ENCODE measurements at places on chromosomes 7 and 10.

DNA sequence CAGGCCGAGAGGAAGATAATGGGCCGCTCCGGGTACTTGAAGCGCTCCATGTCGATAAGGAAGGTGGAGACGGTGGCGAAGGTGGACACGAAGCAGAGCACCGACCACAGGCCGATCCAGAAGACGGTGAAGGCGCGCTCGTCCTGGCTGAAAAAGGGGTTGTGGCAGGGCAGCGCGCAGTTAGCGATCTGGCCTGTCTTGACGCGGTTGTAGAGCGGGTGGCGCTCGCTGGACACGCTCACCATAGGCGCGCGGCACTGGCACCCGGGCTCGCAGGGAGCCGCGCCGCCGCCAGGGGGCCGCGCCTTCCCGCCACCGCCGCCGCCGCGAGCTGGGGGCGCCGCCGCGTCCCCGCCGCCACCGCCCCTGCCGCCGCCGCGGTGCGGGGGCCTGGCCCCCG is 1.6 kb downstream of the FZD8 start:
- DNase-seq: peak; percentile 68

GRCh38 chr10:16811765-16812164 is 5.5 kb downstream of the RSU1 start:
- DNase-seq: no peak

GRCh38 chr7:66741710-66742049 is 1.1 kb downstream of the RABGEF1 start:
- DNase-seq: no peak

- DNase-seq: no peak
These were observed 210.7 kb upstream of the PPP2R2D start for GRCh38 chr10:131689954-131690757.

DNA sequence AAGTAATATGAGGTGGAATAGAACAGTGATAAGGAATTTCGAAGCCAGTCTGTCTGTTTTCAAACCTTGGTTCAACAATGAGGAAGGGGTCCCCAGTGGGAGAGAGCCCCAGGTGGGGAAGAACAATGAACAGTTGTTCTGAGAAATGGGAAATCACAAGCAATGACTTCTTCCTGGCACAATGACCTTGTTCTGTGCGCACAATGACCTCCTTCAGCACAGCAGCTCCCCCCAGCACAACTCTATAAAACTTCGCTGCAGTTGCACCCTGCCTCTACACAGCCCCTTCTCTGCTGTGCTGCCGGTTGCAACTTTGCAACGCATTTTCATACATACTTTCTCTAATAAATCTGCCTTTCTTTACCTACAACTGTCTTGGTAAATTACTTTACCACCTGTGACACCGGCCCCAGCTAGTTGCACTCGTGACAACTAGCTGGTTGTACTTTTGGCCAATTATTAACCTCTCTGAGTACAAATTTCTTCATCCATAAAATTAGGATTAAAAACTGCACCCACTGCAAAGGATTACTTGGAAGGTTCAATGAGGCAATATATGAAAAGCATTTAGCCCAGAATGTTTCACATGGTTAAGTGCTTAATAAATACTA is 40.5 kb downstream of the ASB4 start:
- DNase-seq: no peak

- no peak for DNase-seq
These were observed 36.2 kb downstream of the SYPL1 start for GRCh38 chr7:106075937-106076336.

DNA sequence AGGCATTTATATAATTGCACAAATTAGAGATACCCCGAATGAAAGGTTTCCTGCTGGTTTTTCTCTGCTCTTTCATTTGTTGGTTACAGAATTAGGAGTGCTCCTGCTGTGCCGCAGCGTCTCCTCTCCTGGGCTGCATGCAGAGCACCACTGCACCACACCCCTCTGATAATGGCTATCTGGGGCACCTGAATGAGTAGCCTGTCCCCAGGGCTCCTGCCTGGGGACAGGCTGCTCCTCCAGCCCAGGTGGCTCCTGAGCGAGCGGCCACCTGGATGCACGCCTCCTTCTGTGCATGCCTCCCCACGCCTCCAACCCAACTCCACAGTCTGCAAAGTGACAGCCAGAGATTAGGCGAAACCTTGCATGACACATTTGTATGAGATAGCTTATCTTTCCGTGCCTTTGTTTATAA is 242.6 kb upstream of the FZD8 start:
- no peak for DNase-seq

DNA sequence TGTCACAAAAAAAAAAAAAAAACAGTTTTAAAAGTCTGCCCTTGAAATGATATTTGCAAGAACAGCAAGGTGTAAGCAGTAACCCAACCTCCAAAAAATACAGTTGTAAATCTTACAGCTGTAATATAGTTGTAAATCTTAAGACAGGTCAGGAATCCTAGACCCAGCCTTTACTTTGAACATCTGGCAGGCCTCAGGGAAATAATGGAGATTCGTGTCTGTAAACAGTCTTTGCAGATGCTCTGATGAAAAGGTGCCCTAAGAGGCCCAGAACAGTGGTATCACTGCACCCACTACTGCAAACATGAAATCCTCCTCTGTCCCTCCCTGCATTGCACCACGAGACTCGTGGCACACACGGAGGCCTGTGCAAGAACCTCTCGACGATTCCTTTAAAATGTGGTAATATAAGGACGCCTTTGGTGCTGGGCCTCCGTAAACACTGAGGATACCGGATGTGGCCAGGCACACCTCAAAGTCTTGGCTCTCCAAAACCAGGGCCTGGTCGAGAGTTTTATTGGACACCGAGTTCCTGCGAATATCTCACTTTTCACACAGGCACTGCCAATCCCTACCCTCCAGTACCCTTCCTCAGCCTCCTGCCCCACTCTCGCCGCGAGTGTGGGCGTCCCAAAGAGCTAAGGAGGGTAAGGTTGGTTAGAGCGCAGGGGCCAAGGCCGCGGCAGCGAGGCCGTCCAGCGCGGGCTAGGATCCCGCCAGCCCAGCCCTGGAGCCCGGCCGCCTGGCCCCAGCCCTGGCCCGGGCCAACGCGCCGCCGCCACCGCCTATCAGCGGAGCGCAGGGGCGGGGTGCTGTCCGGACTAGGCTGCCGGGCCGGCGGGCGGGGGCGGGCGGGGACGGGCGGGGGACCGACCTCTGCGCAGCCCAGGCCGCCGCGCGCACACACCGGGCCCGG is at the start of gene REEP3:
Gene REEP3, plus strand, starts transcription at position 902 of the 916 bp plus-strand sequence. CDS start 145 bp downstream, outside the sequence.
- DNase-seq: peak; percentile 84

- DNase-seq: no peak
These were observed 121.6 kb downstream of the SH2D4B start for GRCh38 chr10:80659289-80659688.

- no peak for DNase-seq
These were observed 444.1 kb downstream of the NRG3 start for GRCh38 chr10:82319074-82319473.

- no peak for DNase-seq
These were observed 116.8 kb downstream of the CDH23 start for GRCh38 chr10:71513540-71513853.

DNA sequence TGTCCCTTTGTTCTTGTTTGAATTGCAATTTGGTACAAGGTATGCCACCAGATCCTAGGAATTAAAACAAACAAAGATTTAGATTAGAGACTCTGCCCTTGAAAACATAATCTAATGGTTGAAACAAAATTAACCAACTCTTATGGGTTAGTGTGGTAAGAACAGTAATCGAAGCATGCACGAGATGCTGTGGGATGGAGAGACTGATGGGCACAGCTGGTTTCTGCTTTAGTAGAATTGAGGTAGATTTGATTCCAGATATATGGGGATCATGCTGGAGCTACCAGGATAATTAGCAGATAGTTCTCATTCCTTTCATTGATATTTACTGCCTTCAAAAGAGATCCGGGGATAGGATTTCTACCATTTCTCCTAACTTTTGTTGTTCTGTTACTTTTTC is 20.4 kb upstream of the SEMA4G start:
- DNase-seq: no peak

DNA sequence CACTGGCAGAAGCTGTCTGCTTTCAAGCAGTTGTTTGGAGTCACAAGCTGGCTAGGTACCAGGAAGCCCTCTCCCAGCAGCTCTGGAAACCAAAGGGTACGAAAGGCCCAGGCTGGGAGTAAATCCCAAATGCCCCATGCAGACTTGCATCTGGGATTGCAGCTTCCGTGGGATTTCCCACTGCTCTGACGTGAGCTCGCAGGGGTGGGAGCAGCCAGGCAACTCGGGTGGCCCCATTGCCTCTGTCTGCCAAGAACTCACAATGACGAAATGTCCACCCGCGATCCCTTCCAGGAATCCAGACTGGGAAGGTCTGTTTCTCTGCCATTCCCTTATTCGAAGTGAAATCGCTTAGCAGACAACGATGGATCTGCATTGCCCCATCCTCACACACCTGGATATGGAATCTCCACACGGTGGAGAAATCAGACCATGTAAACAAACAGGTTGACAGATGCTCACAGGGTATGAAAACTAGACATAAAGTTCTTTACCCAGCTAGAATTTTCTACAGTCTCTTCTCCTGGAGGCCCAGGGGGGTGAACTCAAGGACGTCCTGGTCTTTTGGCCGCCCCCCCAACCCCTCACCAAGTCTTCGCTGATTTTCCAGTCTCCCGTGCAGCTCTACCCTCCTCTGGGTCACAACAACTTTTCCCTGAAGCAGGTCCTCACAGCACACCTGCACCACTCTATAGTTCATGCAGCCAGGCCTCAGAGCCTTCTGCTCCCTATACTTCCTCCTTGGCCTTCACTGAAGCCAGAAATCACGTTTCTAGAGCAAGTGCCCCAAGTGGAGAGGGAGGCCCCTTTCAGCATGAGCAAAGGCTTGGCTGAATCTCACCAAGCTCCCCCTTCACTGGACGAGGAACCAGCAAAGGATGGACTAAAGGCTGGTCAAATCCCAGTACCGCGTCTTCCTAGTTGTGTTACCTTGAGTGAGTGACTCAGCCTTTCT is 20.0 kb downstream of the SH3PXD2A start:
- no peak for DNase-seq

DNA sequence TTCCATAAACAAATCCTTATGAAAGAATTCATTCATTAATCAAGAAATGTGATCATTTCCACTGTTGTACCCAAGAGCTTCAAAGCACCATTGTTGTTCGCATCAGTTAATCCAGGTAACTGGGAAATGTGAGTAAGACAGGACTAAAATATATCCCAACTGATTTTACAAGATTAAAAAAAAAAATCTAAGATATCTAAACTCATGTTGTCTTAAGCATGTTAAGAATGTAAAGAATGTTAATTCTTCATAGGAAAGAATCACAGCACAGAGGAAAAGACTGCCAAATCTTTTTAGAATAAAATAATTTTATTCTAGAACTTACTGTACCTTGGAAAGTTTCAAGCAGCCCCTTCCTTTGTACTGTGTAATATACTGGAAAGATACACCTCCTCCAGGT is 16.4 kb downstream of the FZD1 start:
- no peak for DNase-seq

GRCh38 chr7:144049491-144049890 is 743 bp downstream of the OR2A5 start:
- no peak for DNase-seq

- DNase-seq: no peak
These were observed 74.6 kb upstream of the TPK1 start for GRCh38 chr7:144910411-144910810.

DNA sequence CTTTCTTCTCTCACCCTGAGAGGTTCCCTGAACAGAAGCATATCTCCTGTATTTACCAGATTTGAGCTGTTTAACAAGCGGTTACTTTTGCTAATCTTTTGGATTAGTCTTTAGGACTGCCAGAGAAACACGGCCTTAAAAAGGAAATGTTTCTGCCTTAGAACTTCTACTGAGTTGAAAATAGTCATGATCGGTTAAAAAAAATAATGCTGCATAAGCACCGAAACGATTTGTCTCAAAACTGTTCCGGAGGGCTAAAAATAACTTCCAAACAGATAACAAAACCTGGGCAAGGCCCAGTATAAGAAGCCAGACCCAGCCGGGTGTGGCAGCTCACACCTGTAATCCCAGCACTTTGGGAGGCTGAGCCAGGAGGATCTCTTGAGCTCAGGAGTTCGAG is 43.3 kb upstream of the CYTH3 start:
- no peak for DNase-seq

- DNase-seq: peak; percentile 55
These were observed 169.4 kb downstream of the ARHGAP12 start for GRCh38 chr10:31759124-31759798.

GRCh38 chr7:100211342-100211780 is 8.4 kb upstream of the PVRIG start:
- peak; percentile 47 for DNase-seq
